ENCODE measurements at places on chromosomes 12 and 14.

GRCh38 chr12:91496337-91496736 lies 313.7 kb upstream of the DCN start:
- no peak for DNase-seq

GRCh38 chr12:89707703-89708564 lies 704 bp downstream of the ATP2B1 start:
- DNase-seq = no peak

GRCh38 chr12:89494411-89495231 lies 30.0 kb downstream of the GALNT4 start:
- DNase-seq = peak; percentile 25

DNA sequence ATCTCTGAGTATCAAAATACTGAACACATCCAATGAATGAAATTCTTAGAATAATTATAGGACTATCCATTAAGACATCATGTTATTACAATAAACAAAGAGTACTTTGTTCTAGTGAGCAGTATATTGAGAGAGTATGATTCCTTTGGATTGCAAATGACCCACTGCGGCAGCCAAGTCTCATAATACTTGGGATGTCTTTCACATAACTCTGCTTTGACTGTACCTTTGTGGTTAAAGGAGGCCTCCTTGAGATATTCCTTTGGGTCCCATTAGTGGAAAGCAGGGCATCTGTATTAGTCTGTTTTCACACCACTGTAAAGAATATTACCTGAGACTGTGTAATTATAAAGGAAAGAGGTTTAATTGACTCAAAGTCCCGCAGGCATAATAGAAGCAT lies 593.8 kb downstream of the TRHDE start:
- no peak for DNase-seq

GRCh38 chr14:88079624-88080023 lies 74.7 kb downstream of the GPR65 start:
- no peak for DNase-seq

GRCh38 chr12:12138203-12139154 lies 67.7 kb downstream of the BCL2L14 start:
- no peak for DNase-seq

DNA sequence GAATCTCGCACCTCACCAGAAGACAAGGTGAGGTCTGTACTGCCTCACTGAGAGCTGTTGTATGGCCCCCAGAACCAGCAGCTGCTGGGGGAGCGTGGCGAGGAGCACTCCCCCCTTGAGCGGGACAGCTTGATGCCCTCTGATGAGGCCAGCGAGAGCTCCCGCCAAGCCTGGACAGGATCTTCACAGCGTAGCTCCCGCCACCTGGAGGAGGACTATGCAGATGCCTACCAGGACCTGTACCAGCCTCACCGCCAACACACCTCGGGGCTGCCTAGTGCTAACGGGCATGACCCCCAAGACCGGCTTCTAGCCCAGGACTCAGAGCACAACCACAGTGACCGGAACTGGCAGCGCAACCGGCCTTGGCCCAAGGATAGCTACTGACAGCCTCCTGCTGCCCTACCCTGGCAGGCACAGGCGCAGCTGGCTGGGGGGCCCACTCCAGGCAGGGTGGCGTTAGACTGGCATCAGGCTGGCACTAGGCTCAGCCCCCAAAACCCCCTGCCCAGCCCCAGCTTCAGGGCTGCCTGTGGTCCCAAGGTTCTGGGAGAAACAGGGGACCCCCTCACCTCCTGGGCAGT lies 9.3 kb downstream of the CACNB3 start:
- DNase-seq = no peak

DNA sequence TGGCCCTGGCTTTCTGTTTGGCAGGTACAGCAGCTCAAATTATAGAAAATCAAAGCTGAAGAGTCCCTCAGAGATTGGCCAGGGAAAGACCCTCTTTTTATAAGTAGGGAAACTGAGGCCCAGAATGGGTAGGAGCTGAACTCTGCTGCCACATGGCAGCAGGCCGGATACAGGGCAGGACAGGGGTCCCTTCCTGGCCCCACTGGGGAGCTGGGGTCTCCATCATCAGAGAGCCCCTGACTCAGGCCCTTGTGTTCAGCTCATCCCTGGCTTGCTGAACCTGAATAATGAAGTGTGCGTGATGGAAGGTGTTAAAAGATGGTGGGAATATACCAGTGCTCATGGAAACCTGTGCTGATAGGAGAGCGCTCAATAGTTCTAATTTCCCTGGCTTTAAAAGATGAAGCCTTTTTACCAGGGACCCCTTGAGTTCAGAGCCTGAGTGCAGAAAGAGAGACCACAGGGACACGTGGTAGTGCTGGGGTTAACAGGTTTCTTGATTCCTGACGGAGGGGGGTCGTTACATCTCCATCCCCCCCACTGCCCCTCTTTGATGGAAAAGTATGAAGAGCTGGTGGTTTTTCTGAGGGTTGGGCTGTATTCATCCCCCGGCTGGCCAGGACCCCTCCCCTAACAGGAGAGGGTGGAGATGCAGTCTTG lies 4.4 kb downstream of the DLK1 start:
- DNase-seq = no peak

- DNase-seq = no peak
Observed at GRCh38 chr14:19743256-19743655, at the start of gene OR4Q3. TSS of gene OR4Q3 (plus strand) at chr14:19743571.

DNA sequence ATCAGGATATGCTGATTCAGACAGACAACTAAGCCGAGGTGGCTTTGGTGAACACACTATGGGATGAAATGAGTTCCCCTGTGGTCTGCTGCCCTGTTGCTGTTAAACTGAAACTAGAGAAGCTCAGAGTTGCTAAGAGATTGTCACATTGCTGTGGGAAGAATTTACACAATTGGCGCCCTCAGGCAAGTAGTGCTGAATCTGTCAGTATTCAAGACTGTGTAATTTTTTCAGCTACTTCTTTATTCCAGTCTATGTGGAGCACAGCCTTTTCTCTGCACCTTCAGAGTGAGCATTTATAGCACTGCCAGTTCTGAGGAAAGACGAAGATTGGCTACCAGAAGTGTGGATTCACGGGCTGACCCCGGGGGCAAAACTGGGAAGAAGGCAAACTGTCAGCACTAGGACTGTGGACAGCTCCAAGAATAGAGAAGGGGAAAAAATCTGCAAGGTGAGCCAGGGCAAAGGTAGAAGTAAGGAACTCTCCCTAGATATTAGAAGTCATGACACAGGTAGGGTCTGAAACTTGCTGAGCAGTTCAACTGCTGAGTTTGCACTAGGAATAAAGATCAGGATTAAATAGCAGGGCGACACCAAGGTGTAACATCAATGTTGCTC lies 218.8 kb upstream of the TMPO start:
- no peak for DNase-seq

- no peak for DNase-seq
Observed at GRCh38 chr12:117279606-117280005, 81.8 kb downstream of the NOS1 start.

- no peak for DNase-seq
Observed at GRCh38 chr14:98890556-98891340, 381.2 kb downstream of the BCL11B start.

GRCh38 chr12:12909228-12909994 lies 18.0 kb downstream of the GPRC5A start:
- peak; percentile 52 for DNase-seq

- DNase-seq = no peak
Observed at GRCh38 chr14:52355526-52355925, 41.4 kb downstream of the PTGER2 start.

- DNase-seq = no peak
Observed at GRCh38 chr12:14694145-14694714, 2.2 kb downstream of the GUCY2C start.

DNA sequence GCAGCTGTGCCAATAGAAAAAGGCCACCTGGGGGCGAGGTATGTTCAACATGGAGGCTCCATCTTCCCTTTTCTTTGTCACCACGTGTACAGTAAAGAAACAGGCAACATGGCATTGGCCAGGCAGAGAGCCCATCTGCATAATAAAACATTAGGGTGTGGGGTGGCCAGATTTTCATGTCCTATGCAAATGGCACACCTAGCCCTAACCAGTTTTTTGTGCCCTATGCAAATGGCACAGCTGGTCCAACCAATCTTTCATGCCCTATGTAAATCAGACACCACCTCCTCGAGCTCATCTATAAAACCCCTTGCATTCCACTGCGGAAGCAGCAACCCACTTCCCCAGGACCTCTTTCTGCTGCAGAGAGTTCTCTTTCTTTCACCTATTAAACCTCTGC lies 149.1 kb upstream of the RGS6 start:
- DNase-seq = no peak

DNA sequence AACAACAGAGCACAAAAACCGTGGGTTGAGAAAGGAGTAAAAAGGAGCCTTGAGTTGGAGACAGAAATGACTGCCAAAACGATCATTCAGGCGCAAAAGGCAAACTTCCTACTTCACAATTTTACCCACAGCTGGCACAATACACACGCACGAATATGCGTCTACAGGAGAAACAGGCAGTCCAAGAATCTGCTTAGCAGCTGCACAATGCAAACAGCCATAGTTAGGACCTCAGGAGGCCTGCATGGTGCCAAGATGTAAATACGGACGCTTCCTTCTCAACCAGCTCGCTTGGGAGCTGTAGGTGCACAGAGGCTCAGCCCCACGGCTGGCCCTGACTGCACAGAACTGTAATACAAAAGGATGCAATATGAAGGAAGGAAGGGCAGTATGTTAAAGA lies 250.1 kb upstream of the CAND1 start:
- no peak for DNase-seq

DNA sequence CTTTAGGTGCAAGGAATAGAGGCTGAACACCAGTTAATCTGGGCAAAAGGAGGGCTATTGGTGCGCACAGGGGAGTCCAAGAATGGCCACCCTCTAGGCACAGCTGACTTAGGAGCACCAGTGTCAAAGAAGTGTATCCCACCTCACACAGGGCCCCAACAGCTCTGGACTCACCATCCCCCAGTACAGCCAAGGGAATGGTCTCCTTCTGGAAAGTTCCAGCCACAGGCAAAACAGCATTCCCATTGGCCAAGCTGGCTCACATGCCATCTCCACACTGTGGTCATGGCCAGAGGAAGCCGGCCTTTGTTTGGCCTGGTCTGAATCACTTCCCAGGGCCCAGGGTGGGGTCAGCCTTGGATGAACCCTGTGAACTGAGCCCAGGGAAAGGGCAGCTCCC lies 120.1 kb downstream of the DICER1 start:
- no peak for DNase-seq

DNA sequence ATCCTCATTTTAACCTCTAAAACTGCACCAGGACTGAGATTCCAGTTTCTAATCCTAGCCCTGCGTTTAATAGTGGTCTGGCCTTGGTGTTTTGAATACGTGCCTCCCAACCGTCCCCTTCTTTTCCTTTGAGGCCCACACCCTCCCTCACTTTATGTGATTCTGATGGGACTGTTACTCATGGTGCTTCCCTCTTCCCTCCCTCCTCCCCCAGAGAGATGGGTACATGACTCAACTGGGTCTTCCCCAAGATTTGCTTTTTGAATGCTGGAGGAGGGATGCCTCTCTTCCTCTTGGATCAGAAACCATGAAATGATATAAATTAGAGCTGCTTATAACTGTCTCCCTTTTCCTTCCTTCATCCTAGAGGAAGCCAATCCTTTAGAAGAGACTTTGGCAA lies 8.2 kb upstream of the PPP2R5E start:
- DNase-seq = no peak

GRCh38 chr12:70627677-70628076 lies 9.6 kb downstream of the PTPRB start:
- no peak for DNase-seq

- no peak for DNase-seq
Observed at GRCh38 chr12:2636741-2637340, 157.9 kb upstream of the FKBP4 start.

DNA sequence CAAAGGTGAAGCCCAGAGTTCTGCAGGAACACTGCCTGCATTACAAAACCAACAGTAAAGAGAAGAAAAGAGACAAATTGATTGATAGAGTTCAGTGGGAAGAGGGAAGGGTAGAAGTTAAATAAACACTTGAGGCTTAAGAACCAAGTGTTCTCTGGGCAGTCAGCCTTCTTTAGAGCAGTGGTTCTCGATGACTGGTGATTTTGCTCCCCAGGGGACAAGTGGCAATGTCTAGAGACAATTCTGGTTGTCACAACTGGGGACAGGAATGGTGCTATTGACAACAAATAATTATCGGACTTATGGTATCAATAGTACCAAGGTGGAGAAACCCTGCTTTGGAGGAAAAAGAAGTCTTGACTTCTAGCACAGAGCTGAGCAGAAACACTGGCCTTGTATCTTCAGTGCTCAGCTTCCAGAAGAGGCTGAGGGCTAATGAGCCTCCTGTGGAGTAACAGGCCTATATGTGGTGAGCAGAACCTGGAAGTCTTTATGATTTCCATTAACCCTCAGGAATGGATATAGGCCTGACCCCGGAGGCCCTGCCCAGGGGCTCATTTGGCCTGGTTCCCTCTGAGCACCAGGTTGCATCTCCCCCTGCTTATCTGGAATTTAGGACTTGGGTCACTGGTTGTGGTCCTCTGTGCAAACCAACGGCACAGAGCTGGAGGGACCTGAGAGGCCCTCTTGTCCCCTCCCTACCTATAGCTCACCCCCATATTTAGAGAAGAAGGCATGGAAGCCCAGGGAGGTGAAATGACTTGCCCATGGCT lies 204.6 kb upstream of the PWP1 start:
- DNase-seq = no peak

- DNase-seq = no peak
Observed at GRCh38 chr14:81859046-81859445, 325.4 kb upstream of the SEL1L start.

GRCh38 chr12:97751704-97752103 lies 289.1 kb downstream of the RMST start:
- no peak for DNase-seq

GRCh38 chr14:86015511-86015910 lies 485.6 kb downstream of the FLRT2 start:
- no peak for DNase-seq

- DNase-seq = no peak
Observed at GRCh38 chr12:16002880-16003279, 91.7 kb downstream of the DERA start.

DNA sequence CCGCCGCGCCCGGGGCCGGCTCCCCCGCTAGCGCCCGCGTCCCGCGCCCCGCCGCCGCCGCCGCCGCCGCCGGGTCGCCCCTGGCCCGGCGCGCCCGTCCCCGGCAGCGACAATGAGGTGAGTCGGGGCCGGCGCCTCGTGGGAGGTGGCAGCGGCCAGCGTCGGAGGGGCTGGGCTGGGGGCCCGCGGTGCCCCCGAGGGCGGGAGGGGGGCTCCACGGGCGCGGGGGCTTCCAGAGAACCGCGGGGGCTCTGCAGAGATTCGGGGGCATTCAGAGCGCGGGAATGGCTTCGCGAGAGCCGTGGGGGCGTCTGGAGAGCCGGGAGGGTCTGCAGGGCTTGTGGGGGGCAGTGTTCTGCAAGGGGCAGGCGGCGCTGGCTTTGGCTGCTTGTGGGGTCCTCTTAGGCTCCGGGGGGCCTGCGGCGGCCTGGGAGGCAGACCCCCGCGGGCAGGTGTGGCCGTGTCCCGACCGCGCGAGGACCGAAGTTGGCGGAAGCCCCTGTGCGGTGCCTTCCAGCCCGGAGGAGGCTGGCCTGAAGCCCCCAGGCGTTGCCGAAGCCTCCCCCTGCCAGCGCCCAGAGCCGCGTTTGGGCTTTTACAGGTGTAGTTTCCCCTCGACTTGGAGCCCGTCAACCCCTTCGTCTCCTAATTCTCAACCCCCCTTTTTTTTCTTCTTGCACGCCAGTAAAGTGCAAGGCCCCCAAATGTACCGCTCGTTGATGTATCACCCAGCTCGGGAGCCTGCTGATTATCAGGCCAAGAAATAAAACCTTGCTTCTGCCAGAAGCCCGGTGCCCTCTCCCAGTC lies 93.1 kb upstream of the EVL start:
- DNase-seq = peak; percentile 44

- no peak for DNase-seq
Observed at GRCh38 chr14:104076743-104077142, 8.8 kb upstream of the ASPG start.
